Mammary epithelial cell (primary cell): ENCODE measurements at places on chromosomes 3 and 15.

DNA sequence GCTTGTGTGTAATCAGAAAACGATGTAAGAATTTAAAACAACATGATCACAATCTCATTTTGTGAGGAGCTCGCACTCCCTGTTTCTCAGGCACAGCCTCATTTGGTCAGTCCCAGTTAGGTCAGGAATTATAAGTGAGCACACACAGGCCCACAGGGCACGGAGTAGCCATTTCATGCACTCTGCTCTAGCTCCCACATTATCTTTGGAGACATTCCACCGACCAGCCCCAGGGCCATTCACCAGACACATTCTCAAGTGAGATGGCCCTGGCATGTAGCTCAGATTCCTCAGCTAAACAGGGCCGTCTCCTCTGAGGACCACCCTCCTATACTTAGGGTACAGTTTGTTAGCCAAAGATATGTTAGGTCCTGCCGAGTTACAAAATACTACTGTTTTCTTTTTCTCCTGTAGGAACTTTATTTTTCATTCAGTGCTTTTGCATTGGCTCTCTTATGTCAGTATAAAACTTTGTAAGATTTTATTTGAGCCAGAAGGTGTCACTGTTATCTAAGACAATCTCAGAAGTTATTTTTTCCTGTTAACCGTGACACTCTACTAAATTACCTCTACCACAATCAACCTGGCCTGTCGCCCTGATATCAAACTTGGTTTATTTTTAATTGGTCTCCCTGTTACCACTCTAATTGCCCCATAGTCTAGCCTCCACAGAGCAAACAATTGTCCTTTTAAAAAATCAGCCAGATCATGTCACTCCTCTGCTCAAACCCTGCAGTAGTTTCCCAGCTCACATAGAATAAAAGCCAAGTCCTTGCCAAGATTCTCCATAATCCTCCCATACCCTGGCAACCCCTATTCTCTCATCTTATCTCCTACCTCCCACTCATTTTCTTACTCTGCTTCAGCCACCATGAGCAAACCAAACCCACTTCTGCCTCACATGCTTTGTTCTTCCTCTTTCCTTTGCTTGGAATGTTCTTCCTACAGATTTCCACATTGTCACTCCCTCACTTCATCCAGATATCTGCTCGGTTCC lies 105.7 kb downstream of the PPP2R3A start:
- DNase-seq = peak; percentile 9

- DNase-seq = no peak
Observed at GRCh38 chr3:14923476-14923875, 23.9 kb upstream of the NR2C2 start.

DNA sequence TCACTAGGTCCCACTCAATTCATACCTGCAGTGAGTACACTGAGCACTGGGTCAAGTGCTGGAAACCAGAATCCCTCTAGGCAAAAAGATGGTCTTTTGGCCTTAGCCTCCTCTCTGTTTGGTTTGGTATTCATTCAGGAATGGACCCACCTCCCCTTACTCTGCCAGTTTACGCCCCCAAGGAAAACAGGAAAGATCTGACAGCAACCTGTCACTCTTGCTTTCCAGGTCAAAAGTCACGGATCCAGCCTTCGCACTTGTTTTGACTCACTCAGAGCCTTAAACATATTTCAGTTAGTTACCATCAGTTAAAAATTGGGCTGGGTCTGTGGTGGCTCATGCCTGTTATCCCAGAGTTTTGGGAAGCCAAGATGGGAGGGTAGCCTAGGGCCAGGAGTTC lies 68.1 kb downstream of the SYNM start:
- DNase-seq = no peak

DNA sequence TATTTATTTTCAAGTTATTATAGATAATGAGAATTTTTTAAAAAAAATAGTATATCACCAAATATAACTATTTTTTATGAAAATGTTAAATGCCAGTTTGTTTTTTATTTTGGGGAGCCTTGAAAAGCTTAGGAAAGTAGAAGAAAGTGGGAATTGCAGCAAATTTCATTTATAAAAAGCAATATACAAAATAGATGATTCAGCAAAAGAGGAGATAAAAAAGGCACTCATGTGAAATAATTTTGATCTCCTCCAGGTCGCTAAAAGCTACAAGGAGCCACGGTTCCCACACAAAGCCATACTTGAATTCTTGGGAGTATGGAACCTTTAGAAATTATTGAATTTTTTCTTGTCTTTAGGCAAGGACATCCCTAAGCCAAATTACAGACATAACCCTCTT lies 625.0 kb upstream of the SGO1 start:
- no peak for DNase-seq

DNA sequence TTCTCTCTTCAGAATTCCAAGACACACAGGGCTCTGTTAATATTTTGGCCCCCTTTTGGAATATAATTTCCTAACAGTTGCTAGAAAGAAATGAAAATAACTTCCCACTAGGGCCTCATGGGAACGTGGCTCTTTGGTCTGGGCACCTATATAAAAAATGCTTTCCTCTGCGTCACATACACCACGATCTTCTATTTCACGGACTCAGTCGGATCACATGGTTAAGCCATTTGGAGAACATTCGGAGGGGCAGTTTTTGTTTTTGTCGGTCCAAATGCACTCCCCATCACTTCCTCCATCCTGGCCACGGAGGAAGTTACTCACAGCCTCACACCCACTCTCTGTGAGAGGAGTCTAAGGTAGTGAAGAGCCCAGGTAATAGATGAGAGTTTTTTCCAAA lies 21.0 kb downstream of the TMEM44 start:
- DNase-seq = no peak

GRCh38 chr3:53196575-53197407 lies 35.8 kb downstream of the PRKCD start:
- no peak for DNase-seq

DNA sequence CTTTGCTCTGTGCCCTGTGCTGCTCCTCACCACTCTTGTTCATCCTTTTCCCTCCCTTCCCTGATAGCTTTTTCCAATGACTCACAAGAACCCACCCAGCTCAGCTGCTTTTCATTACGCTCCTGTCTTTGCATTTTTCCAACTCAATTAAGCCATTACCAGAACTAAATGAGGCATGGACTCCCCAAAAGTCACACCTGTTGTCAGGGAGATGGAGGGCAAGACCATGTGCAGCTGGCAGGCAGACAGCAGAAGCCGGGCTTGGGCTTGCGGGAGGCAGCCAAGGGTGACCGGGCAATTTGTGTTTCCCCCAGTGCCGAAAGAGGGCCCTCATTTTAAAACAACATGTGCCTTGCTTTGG lies 64.3 kb downstream of the CASR start:
- DNase-seq = no peak

GRCh38 chr3:12138044-12138443 lies 20.7 kb downstream of the TIMP4 start:
- DNase-seq = no peak

DNA sequence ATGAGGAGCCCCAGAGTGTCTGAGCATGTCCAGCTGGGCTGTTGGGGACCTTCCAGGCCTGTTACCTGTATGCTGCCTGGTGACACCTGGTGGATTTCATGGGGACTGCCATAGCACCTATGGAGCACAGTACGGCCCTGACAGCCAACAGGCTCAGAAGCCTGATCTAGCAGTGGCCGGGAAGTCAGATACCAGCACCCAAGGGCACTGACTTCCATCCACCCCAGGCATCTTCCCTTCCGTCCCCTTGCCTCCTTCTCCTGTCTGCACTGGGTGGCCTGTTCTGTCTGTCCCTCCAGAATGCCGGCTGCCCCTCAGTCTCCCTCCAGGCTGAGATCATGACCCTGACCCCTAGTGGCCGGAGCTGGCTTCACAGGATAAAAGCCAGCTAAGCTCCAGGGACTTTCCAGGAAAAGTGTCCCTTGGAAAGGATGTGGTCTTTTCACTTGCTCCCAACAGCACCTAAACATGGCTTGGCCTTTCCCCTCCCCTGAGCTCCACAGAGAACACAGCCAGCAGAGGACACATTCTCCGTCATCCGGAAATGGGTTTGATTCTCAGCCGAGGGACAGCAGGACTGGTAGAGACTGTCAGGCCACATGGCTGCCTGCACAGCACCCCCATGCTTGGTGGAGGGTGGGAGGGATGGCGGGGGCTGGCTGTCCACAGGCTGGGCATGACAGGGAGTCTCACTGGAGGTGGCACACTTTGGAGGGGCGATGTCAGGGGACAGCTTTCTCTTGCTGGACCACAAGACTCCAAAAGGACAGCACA lies 9.5 kb downstream of the RPS17 start:
- peak; percentile 74 for DNase-seq

GRCh38 chr3:5053021-5053831 lies 68.9 kb upstream of the ARL8B start:
- no peak for DNase-seq

- DNase-seq = no peak
Observed at GRCh38 chr3:58629629-58630028, 36.9 kb downstream of the FAM3D start.

GRCh38 chr3:9175421-9175820 lies 74.0 kb downstream of the SRGAP3 start:
- DNase-seq = peak; percentile 85

DNA sequence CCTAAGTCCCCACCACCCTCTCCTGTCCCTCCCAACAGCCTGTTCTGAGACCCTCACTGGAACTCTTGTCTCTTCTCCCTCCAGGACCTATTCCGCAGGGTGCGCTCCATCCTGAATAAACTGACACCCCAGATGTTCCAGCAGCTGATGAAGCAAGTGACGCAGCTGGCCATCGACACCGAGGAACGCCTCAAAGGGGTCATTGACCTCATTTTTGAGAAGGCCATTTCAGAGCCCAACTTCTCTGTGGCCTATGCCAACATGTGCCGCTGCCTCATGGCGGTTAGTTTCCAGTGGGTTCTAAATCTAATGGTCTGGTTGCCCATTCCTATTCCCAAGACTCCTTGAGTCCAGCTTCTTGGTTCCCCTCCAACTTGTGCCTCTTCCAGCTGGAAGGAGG lies 9.3 kb downstream of the EIF4G1 start:
- no peak for DNase-seq

- DNase-seq = peak; percentile 67
Observed at GRCh38 chr3:188067932-188068331, 86.0 kb upstream of the LPP start.

DNA sequence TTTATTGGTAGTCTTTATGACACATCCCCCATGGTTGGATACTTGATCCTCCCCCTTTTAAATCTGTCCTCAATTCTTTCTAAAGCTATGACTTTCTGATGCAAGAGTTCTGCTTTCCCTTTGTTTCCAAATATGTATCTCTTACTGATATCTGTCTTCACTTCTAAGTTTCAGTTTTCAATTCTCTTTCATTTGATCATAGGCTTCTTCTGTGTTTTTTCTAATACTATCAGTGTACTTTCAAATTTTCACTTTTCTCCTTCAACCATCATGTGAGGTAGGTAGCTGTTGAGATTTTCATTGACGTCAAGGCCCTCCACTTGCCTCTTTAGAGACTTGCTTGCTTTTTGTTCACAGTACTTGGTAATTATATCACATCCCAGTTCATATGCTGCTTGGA lies 436.5 kb downstream of the CNTN4 start:
- DNase-seq = no peak

DNA sequence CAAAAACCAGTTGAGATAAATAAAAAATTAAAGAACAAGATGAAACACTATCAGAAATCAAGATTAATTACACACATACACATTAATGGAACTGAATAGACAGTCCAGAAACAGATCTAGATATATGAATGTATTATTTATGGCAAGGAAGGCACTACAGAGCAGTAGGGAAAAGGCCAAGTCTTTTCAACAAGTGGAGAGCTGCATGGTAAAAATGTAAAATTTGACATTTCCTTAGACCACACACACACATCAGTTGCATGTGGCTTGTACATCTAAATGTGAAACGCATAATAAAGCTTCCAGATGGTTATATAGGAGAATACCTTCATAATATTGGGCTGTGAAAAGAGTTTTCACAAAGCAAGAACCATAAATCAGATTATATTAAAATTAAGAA lies 57.8 kb upstream of the ASB14 start:
- DNase-seq = no peak
